ENCODE measurements at places on chromosomes 7 and 10. TPM values are rescaled to one million over a fixed set of nuclear protein-coding genes. Genes with fewer than 3 reads are reported as not detected.

GRCh38 chr10:110413903-110414547, 83.7 kb upstream of the DUSP5 start:
- H3K4me1 ChIP-seq, result peaks cover 4% of the 10 kb centered on the region
- no peak overlapping the region for H3K4me3 ChIP-seq
- no peak overlapping the region for H3K27ac ChIP-seq
- H3K36me3 ChIP-seq, result no peaks in the 10 kb centered on the region
- DNase-seq, result no peak

DNA sequence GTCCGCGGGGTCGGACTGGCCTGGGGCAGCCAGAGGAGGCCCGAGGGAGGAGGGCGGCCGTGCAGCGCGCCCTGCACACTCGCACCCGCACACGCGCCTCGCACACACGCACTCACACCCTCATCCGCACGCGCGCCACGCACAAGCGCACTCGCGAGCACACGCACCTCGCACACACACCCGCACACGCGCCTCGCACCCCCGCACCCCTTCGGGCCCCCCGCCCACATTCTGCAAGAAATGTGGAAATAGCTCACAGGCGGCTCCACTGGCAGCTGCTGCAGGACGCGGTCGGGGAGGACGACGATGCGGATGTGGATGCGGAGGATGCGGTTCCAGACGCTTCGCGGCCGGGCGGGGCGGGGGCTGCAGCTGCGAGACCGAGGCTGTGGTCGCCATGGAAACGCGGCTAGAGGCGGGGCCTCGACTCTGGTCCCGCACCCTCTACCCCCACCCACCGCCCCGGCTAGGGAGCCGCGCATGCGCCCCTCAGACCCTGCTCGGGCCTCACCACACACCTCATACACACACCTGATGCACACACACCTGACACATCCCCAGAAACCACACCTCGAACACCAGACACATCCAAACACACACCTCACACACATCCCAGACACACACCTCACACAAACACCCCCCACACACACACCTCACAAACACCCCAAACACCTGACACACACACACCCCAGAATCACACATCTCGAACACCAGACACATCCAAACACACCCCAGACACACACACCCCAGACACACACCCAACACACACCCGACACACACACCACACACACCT, at the start of gene CALY:
CALY (minus strand) TSS at position 320 of the 793 bp plus-strand sequence. CDS start 7,907 bp downstream, outside the sequence.
- peaks cover 12% of the 10 kb centered on the region for H3K36me3 ChIP-seq
- H3K4me1 ChIP-seq, result peaks cover 24% of the 10 kb centered on the region
- H3K4me3 ChIP-seq, result peak within 1 kb of the TSS; percentile 39
- no peak within 1 kb of the TSS for H3K27ac ChIP-seq

DNA sequence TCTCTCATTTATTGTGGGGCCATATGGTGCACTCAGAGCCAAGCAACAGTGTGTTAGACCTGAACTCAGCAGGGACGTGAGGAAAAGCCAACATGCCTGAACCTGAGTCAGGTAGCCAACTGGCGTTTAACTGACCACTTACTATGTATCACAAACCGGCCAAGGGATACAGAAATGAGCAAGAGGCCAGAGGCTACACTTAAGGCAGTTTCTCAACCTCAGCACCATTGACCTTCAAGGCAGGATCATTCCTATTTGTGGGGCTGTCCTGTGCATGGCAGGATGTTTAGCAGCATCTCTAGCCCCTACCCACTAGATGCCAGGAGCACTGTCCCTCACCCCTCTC, 103.5 kb upstream of the NANOS1 start:
- H3K27ac ChIP-seq, result no peak overlapping the region
- no peak for DNase-seq
- no peaks in the 10 kb centered on the region for H3K27me3 ChIP-seq
- no peaks in the 10 kb centered on the region for H3K36me3 ChIP-seq
- H3K4me1 ChIP-seq, result no peaks in the 10 kb centered on the region

DNA sequence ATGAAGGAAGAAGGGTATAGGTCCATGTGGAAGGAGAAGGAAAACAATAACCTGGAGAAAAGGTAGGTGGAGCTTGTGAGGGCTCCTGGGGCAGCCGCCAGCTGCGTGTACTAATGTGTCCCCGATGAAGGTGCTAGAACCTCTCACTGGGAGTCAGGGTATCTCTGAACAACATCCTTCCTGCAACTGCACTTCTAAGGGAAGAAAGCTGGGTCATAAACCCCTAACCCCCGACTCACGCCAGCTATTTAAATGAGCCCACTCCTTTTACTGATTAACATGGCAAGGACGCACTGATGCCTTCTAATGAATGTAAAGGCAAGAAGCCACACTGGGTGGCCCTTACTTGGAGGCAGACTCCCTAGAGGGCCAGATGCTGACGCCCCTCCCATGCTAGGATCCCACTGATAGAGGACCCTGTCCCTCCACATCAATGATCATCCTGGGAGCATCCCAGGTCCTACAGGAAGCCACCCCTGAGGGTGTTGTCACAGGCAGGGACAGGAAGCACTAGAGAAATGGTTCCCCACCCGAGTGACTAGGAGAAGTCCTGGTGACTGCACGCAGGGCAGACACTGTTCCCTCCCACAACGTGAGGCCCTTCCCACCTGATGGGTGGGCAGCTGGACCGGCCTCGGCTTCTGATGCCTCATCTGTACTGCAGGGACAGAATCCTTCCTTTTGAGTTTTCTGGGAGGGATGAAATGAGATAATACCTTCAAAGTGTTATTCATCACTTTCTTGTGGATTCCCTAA, 20.4 kb downstream of the JCAD start:
- no peaks in the 10 kb centered on the region for H3K27me3 ChIP-seq
- no peak overlapping the region for H3K4me3 ChIP-seq
- no peak overlapping the region for H3K27ac ChIP-seq
- no peak for DNase-seq
- peaks cover 23% of the 10 kb centered on the region for H3K4me1 ChIP-seq

DNA sequence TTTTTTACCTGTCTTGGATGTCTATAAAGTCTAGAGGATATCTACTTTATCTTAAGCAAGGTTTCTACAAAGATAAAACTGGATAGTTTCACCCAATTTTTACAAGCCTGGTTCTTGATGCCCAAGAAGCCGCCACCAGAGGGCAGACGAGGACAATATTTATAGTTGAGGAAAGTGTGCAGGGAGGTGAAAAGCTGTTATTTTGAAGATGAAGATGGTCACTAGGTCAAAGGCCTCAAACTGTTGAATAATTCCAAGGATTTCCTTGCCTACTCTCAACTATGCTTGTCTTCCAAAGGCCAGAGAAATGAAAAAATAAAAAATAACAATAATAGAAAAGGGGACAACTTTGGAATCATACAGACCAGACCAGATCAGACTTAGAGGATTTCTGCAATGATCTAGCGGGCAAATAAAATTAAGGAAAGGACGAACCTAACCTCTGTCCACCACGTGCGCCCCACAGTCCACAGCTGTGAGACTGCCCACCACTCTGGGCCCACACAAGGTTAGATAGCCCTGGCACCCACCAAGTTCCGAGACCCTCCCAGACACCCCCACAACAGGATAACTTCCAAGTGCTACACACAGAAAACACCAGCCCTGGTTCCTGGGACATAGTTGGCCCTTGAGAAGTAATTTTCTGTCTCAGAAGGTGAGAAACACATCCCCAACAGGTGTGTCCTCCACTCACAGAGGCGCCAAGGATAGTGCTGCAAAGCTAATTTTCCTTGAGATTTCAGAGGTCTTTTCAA, 2.8 kb downstream of the PKD1L1 start:
- peaks cover 5% of the 10 kb centered on the region for H3K4me1 ChIP-seq
- DNase-seq, result peak; percentile 75
- no peaks in the 10 kb centered on the region for H3K36me3 ChIP-seq
- no peaks in the 10 kb centered on the region for H3K27me3 ChIP-seq

DNA sequence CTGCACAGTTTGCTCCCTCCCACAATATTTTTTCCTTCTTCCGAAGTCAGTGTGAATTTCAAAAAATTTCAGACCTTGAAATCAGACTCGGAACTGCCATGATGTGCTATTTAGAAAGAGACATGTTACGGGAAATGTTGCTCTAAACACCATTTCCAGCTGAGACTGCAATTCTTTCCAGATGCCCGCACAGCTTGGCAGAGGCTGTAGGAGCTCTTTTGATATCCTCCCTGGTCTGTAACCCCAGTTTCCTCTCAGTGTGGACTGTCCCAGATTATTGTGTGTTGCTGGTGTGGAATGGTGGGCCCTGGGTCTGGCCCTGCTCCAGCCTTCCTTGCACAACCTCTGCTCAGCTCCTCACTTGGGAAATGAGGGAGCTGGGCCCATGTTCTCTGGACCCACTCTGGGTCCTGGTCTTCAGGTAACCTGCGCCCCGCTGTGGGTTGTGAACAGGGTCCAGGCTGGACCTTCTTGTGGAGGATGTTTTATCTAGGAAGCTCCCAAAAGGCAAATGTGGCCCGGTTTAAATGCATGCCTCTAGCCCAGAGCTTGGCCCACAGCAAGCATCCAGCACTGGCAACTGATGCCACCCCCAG, 172.8 kb upstream of the CXCL12 start:
- H3K27ac ChIP-seq, result no peak overlapping the region
- no peaks in the 10 kb centered on the region for H3K27me3 ChIP-seq
- peaks cover 5% of the 10 kb centered on the region for H3K4me1 ChIP-seq
- no peaks in the 10 kb centered on the region for H3K36me3 ChIP-seq

- peak; percentile 94 for DNase-seq
- H3K4me1 ChIP-seq, result peaks cover 72% of the 10 kb centered on the region
- H3K4me3 ChIP-seq, result peak within 1 kb of the TSS; percentile 74
- no peaks in the 10 kb centered on the region for H3K27me3 ChIP-seq
Observed at GRCh38 chr7:151085691-151086620, at the start of gene AGAP3. Gene AGAP3 (plus strand): TSS chr7:151086475. CDS start chr7:151086742, 267 bp downstream.

GRCh38 chr7:48312151-48312550, 140.9 kb downstream of the ABCA13 start:
- no peaks in the 10 kb centered on the region for H3K4me1 ChIP-seq
- H3K36me3 ChIP-seq, result no peaks in the 10 kb centered on the region
- H3K27me3 ChIP-seq, result no peaks in the 10 kb centered on the region
- no peak overlapping the region for H3K27ac ChIP-seq
- no peak overlapping the region for H3K4me3 ChIP-seq

DNA sequence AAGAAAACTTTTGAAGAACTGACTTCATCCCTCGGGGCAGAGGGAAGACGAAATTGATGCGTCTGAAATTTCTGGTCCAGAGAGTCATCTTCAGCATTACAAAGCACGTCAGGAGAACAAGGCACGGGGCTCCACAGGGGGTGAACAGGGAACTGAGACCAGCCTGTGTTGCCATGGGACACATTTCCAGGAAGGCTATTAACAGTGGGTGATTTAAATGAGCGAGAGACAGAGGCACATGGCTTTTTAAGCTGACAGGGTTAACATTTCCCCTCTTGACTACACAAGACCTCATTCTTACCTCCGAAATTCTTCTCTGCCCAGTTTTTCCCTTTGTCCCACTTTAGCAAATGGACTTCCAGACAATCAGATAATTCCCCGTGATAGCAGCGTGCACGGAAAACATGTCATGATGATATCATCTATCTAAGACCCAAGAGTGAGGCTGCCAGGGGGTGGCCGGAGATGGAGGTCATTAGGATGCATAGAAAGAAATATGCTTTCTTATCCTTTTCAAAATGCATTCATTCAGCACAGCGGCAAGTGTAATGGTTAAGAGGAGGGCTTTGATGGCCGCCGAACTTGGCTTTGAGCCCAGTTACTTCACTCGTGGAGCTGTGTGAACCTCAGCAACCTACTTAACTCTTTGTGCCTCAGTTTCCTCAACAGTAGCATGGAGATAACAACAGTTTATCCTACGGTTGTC, 248.0 kb downstream of the PRPF18 start:
- no peak for DNase-seq
- H3K27ac ChIP-seq, result peak overlapping the region; percentile 55
- peak overlapping the region; percentile 22 for H3K4me3 ChIP-seq

DNA sequence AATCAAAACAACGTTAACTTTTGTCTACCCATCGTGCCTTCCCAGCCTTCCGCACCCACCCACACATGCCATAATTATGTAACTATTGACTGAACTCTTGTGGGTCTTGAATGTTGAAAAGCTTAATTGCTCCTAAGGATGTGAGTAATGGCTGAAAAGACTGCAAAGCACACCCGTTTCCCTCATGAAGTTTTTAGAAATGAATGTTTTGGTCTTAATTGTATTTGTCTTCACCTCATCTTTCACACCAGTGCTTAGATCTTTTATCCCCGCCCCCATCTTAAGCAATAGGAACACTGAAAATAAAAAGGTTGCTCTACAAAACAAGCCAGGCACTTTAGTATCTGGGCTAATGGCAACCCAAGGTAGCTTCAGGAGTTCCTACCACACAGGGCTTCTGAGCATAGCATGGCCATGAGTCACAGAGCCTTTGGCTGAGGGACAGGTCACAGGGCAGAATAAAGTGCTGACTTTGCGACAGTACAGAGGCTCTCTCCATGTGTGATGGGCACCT, 690.5 kb downstream of the PARD3 start:
- H3K4me1 ChIP-seq, result peaks cover 4% of the 10 kb centered on the region
- no peak for DNase-seq
- H3K27me3 ChIP-seq, result no peaks in the 10 kb centered on the region
- H3K27ac ChIP-seq, result no peak overlapping the region

DNA sequence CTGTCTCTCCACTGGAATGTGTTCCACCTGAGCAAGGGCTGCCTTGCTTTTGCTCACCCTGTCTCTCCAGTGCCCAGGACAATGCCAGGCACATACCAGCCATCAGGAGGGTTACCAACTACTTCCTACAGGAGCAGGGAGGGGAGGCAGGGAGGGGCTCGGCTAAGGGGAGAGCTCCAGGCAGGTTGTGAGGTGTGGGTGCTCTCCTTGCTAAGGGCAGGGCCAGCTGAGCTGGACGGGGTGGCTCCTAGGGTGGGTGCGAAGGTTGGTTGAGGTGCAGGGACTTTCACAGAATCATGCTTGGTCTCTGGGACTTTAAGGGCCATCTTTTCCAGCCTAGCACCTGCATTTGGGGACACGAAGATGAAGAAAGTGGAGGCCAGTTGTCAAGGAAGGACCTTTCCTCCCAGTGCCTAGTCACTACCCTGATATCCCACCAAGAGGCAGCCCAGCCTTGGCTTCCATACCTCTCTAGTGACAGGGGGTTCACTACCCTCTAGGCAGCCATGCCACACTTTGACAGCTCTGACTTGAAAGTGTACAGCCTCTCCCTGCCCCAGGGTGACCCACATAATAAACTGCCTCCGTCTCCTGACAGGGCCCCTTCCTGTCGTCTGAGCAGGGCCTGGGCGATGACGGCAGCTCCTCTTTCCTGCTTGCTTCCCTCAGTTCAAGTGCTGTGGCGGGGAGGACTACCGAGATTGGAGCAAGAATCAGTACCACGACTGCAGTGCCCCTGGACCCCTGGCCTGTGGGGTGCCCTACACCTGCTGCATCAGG, 46.5 kb downstream of the TSPAN15 start:
- no peaks in the 10 kb centered on the region for H3K27me3 ChIP-seq
- no peak overlapping the region for H3K4me3 ChIP-seq
- H3K36me3 ChIP-seq, result no peaks in the 10 kb centered on the region
- no peak overlapping the region for H3K27ac ChIP-seq
- H3K4me1 ChIP-seq, result peaks cover 52% of the 10 kb centered on the region
- no peak for DNase-seq

GRCh38 chr7:152597507-152597906, 78.4 kb downstream of the XRCC2 start:
- DNase-seq, result no peak
- H3K27me3 ChIP-seq, result no peaks in the 10 kb centered on the region
- no peak overlapping the region for H3K27ac ChIP-seq
- H3K36me3 ChIP-seq, result no peaks in the 10 kb centered on the region

- H3K36me3 ChIP-seq, result no peaks in the 10 kb centered on the region
- H3K27ac ChIP-seq, result no peak overlapping the region
- no peak overlapping the region for H3K4me3 ChIP-seq
- peaks cover 2% of the 10 kb centered on the region for H3K27me3 ChIP-seq
Observed at GRCh38 chr10:62778125-62778524, 26.4 kb upstream of the ADO start.

NEUROD6 gene
- total RNA-seq, result 10.4 TPM

TNS3 gene
- 61.1 TPM for total RNA-seq

AZGP1 gene
- 6.3 TPM for total RNA-seq

C10orf105 gene
- 4.6 TPM for total RNA-seq

PTPRN2 gene
- 33.2 TPM for total RNA-seq

GNG11 gene
- 39.1 TPM for total RNA-seq
